RCC 7860 (cell line): ENCODE measurements at places on chromosomes 16 and 17.

- no peak for DNase-seq
Observed at GRCh38 chr16:17289674-17290635, 180.8 kb downstream of the XYLT1 start.

GRCh38 chr17:80453998-80454556 lies 22.3 kb downstream of the NPTX1 start:
- DNase-seq: no peak

DNA sequence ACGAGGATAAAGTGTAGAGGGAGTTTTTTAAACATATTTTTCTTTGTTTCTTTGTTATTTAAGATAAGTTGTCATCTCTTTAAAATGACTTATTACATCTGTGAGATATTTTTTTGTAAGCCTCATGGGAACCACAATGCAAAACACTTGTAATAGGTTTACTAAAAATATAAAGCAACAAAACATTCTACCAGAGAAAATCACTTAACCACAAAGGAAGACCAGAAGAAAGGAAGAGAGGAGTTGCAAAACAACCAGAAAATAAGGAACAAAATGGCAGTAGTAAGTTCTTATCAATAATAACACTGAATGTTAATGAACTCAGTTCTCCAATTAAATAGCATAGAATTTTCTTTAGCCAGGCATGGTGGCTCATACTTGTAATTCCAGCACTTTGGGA lies 22.9 kb downstream of the DHRS7B start:
- DNase-seq: no peak

- no peak for DNase-seq
Observed at GRCh38 chr17:70313086-70313852, 143.9 kb downstream of the KCNJ2 start.

DNA sequence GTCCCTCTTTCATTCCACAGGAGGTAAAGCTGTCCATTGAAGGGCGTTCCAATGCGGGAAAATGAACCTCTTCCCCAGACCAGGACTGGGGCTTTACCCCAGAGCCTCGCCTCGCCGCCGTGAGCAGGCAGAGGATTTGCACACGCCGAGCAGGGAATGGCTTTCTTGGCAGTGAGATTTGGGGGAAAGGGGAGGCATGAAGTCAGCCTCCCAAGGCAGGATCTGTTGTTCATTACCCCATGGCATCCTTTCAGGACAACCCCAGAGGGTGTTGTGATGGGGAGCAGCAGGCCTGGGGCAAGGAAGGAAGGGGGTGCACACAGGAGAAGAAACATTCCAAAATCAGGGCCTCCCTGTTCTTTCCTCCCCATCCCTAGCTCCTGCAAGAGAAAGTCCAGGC lies 6.0 kb downstream of the ATXN1L start:
- DNase-seq: no peak

DNA sequence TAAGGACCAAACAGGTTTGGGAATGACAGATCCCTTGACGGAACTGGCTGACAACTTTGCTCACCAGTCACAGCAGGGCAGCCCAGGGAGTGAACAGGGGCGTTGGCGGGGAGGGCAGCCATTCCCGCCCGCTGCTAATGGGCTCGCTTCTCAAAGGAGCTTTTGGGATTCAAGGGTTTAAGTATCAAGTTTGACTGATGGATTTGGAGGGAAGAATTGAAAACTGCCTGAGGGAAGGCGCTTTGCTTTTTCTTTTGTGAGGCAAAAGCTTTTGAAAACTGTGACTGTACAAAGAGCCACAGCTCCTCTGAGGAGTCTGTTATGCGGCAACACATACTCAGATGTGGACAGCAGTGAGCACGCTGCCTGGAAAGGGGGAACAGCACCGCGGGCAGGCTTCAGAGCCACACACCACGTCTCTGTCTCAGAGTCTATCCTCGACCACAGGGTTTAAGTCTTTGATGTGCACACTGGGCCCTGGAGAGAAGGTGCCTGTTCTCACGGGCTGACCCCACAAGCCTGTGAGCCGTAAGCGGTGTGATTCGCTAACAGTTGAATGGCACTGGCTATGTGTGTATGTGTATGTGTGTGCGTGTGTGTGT lies 79.9 kb upstream of the HSBP1 start:
- no peak for DNase-seq

DNA sequence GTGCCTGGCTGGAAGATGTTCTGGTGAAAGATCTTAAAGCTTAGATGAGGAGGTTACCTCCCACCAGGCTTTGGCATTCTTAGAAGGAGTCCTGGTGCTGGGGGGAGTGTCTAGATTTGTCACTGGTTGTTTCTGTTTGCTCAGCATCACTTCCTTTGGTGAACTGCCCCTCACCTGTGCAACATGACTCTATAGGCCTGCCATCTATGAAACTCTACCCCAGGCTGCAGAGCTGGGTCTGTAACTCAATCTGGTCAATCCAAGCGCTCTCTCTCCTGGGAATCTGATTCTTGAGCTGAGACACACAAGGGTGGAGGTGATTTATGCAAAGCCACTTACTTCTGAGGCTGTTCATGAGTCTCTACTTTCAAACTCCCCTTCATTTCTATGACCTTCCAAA lies 399.4 kb downstream of the NPIPA7 start:
- DNase-seq: no peak

GRCh38 chr16:55222486-55222885 lies 101.5 kb upstream of the IRX6 start:
- no peak for DNase-seq

DNA sequence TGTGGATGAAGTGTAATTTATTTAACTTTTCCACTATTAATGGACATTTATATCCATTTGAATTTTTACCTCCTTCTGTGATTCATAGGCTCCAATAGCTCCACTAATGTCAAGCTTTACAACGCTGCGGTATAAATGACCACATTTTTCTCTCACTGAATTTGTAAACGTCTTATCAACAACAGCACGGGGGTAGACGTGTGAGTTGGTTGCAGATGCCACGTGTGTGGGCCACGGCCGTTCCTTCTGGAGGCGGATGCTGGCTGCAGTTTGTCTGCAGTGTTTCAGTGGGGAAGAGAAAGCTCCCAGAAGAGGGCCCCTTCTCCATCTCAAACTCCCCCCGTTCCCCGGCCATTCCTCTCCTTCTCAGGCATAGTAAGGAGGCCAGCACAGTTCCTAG lies 68.2 kb upstream of the XYLT1 start:
- no peak for DNase-seq

DNA sequence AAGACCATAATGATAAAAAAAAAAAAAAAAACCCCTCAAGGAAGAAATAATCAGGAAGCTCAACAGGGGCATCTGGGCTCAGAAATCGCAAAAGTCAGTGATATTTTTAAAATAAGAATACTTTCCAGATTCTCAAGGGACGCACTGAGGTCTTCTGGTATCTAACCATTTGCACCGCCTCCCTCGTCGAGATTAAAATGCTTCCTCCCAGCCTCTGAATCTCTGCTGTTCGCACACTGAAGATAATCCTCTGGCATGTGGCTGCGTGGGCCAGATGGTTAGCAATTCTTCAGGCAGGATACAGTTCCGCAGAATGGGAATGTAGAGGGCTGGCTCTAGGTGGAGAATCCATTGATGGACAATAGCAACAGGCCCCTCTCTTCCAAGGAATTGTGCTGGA lies 211.7 kb upstream of the CDH5 start:
- DNase-seq: no peak

GRCh38 chr17:16383216-16383615 lies 2.3 kb downstream of the UBB start:
- DNase-seq: no peak
